NCI-H1048 (cell line): ENCODE measurements at places on chromosomes 13 and 19.

DNA sequence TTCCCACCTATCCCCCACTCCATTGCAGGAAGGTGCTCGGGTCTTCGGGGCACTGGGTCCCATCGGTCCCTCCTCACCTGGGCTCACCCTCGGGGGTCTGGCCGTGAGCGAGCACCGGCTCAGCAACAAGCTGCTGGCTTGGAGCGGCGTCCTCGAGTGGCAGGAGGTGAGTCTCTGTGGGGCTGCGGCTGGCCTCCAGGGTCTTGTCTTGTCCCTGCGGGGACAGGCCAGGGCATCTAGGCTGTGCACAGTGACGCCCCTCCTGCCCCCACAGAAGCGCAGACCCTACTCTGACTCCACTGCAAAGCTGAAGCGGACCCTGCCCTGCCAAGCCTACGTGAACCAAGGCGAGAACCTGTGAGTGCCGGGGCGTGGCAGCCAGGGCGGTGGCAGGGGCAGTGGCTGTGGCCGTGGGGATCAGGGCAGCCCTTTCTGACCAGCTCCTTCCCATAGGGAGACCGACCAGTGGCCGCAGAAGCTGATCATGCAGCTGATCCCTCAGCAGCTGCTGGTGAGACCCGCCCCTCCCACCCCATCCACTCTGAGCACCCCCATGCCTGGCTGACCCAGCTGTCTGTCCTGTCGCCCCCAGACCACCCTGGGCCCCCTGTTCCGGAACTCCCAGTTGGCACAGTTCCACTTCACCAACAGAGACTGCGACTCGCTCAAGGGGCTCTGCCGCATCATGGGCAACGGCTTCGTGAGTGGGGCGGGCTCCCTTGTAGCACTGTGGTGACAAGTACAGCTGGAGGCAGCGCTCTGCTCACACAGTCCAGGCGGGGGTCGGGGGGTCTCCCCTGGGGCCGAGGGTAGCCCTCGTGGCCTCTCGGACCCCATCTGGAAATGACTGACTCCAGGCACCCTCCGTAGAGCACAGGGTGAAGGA lies 3.7 kb downstream of the PTOV1 start:
- no peak for DNase-seq

DNA sequence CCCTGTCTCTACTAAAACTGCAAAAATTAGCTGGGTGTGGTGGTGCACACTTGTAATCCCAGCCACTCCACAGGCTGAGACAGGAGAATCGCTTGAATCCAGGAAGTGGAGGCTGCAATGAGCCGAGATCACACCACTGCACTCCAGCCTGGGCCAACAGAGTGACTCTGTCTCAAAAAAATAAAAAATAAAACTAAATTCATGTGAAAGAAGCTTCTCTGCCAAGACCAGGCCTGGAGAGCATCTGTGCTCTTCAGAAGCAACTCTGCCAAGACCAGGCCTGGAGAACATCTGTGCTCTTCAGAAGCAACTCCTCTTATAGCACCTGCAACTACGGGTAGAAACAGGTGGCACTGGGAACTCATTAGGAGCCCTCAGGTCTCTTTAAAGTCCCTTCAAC lies 37.7 kb downstream of the CRYL1 start:
- DNase-seq, result no peak

DNA sequence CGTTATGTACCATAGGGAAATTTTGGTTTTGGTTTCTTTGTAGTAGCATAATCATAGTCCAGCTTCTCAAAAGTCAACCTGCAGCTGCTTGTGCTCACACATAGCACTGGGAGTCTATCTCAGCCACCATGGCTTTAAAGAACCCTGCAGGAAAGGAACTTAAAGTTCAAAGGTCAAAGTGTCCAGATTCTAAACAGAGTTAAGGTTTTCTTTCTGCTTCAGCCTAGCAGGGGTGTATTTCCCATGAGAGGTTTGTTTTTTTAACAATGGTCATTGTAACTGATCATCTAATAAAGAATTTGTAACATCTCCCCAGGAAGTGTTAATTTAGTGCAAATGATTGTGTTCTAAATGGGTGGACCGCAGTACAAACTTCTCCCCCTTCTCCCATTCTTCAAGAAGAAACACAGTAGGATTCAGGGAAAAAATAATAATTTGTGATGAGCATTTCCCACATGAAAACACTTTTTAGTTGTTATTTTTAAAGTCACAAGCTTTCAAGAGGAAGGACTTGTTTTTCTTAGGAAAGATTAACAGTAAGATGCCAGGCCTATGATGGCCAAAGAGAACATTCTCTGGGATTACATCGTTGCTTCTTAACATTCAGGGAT lies 168.0 kb downstream of the EFNB2 start:
- DNase-seq, result no peak

DNA sequence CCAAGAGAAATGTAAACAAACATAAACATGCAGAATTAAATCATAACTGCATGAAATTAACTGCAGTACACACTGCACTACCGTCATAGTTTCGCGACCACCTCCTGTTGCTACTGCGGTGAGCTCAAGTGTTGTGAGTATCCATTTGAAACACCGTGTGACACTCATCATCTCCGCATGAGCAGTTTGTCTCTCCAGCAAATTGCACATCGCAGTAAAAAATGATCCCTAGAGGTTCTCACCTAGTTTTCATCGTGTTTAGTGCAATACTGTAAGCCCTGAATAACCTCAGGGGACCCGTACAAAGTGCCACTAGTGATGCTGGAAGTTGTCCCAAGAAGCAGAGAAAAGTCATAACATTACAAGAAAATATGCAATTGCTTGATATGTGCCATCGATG lies 147.7 kb downstream of the DPF1 start:
- DNase-seq, result no peak

DNA sequence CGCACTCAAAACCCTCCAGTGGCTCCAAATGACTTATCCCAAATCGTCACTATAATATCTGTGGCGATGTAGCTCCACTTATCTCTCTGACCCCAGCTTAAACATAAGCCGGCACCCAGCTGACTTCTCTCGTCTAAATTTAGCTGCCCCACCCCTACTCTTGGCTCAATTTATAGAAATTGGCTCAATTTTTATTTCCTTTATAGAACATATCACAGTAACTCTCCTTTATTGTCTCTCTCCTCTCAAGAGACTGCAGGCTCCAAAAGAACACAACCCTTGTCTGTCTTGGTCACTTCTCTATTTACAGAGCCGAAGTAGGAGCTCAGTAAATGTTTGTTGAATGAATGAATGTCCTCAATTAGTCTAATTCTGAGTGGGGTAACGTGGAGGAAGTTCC lies 805 bp downstream of the ZNF784 start:
- no peak for DNase-seq

DNA sequence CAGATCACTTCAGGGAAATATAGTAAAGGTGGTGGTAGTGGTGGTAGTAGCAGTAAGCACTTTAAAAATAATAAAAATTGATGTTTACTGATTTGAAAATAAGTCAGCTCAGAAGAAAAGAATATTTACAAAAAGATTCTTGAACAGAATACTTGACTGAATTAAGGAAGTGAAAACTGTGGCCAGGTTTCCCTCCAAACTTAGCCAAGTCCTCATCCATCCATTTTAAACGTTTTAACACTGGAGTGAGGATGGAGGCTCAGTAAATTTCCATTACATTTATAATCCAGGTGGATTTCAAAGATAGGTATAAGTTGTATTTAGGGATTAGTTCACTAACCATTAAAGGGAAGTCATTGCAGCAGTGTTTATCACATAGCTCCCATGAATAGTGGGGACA lies 221.5 kb downstream of the RGCC start:
- no peak for DNase-seq

- no peak for DNase-seq
These were observed 40.7 kb downstream of the PCCA start for GRCh38 chr13:100129605-100130004.

GRCh38 chr13:113061796-113062425 lies 43.7 kb upstream of the F7 start:
- no peak for DNase-seq

DNA sequence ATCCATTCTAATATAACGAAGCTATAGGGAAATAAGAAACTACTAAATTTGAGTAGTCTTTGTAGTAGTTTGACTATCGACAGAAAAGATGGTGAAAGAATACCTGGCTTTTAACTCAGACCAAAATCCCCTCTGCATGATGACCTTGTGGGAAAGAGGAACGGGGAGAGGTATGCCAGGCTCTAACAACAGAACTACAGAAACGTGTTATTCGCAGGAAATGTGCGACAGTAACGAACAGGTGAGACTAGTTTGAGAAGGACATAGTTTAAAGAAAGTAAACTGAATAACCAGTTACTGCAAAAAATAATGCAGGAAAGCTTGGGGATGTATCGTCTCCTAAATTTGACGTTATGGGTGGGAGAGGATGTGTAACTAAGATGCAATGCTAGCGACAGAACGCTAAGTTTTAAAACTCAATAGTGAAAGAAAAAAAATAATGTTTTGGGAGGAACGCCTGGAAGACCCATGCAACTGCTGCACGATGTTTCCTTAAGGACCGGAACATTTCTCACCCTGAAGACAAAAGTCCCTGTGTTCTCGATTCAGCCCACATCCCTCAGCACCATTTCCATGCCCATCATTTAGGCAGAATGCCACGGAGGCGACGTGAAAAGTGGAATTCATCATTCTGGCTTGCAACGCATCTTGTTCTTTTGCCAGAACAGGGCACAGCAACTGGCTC lies 1.6 kb upstream of the RAP2A start:
- DNase-seq, result no peak

GRCh38 chr13:87889254-87889653 lies 218.1 kb downstream of the SLITRK5 start:
- no peak for DNase-seq
